ENCODE measurements at places on chromosomes 1 and 21.

- DNase-seq = no peak
These were observed 34.9 kb upstream of the NTNG1 start for GRCh38 chr1:107105914-107106313.

DNA sequence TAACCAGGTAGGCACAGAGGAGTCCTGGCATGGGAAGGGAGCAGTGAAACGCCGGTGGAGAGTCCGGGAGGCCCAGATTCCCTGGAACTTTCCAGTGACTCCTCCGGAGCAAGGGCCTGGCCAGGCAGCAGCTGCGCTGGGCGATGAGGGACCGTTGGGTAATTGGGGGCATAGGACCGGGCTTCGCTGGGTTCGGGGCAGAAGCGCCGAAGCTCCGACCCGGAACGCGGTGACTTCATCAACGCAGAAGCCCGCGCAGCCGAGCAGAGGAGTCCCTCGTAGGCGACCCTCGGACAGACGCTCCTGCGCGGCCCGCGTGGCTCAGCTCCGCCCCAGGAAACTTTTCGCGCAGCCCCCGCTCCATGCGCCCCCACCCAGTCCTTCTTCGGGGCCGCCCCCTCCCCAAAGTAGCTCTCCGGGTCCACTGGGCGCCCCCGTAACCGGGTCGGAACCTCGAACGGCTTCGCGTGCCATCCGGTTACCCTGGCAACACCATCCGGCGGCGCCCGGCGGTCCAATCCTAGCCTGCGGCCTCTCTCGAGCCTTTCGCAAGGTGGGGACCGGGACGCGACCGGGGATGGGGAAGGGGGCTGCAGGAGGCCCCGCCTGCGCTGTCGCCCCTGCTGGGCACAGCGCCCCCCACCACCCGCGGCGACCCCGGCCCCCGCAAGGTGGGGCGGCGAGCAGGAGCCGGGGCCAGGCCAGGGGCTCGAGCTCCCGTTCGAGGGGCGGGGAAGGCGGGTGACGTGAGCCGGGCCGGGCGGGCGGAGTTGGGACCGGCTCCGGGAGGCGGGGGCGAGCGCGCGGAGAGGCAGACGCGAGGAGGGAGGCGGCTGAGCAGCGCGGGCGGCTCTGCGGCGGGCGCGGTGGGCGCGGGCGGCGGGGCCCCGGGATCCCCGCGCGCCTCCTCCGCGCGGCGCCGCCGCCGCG, at the start of gene AJAP1:
TSS of gene AJAP1 (plus strand) at position 814 of the 930 bp plus-strand sequence. CDS start 817 bp downstream, outside the sequence.
- no peak for DNase-seq

- no peak for DNase-seq
These were observed 21.0 kb downstream of the SDE2 start for GRCh38 chr1:225977937-225978748.

DNA sequence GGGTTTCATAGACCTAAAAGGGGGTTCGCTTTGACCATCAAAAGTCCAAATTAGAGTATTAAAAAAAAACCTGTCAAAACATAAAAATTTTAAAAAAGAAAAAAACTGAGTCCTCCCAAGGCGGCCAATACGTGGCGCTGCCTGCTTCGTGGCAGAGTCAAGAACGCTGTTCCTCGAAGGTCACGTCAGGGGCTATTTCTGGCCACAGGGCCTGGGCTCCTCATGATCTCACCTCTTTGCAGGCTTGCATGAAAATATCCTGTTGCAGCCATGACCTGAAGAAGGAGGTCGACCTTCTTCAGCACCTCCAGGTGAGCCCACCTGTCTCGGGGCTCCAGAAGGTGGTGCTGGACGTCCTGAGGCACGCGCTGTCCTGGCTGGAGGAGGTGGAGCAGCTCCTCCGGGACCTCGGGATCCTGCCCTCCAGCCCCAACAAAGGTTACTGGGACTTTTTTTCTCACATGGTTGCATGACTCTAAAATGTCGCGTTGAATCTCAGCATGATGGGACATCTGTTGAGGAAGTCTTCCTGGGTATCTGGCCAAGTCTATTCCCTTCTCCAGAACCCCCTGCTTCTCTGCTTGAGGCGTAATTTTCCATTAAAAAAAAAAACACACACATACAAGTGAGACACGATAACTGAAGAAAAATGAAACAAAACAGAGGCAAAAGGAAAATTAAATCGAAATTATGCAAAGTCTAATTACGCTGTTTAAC, 80.4 kb upstream of the EFHD2 start:
- DNase-seq = peak; percentile 65

- no peak for DNase-seq
These were observed 24.8 kb downstream of the GPR137B start for GRCh38 chr1:236167154-236167553.

DNA sequence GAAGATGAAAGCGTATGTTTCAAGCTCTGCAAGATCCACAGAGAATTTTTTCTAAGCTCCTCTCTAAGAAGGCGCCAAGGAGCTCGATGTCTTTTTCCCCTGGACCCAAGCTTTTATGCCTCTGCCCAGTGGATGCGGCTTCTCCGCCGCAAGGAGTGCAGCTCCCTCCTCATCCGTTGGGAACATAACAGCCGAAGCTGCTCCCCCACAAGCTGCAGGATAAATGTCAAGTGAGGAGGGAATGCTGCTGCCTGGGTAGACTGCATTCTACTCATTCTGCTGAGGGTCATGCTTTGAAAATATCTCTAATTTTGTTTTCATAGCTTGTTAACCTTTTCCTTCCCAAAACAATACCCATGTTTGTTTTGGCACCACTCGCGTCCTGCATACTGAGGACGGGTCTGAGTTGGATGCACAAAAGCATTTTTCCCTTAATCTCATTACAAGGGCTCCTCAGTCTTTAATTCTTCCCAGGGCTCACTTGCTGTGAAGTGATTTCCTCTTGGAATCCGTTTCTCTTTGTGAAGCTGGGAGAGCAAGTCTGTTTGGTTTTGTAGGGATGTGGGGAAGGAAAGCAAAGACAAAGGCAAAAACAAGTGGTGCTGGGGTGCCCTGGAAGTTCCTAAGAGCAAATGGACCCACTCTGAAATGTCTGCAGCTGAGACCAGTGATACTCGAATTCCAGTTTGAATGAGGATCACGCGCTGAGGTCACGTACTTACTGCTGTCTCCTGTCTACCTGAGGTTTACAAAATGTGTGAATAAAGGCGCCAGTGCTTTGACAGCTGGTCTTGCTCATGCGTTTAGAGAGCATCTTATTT, 134.0 kb upstream of the IRF2BP2 start:
- DNase-seq = peak; percentile 53

DNA sequence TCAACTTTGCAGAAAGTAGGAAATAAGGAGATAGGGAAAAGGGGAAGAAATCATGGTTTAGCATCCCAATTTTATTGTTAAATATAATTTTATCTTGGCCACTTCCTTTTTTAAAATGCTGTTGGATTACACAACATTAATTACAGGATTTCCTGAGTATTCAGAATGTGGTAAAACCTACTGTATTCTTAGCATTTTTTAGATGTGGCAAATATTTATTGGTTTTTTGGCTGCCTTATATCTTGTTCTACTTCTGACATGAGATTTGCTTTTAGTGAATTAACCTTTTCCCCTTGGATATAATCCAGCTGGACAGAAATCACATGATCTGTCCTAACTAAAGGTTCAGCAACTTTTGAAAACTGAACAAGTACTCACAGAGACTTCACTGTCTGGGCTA, 104.9 kb downstream of the PTGS2 start:
- DNase-seq = no peak

- DNase-seq = no peak
These were observed 53.7 kb upstream of the PLA2G4A start for GRCh38 chr1:186775036-186775435.

- no peak for DNase-seq
These were observed 13.7 kb downstream of the SLC45A3 start for GRCh38 chr1:205666372-205667166.

DNA sequence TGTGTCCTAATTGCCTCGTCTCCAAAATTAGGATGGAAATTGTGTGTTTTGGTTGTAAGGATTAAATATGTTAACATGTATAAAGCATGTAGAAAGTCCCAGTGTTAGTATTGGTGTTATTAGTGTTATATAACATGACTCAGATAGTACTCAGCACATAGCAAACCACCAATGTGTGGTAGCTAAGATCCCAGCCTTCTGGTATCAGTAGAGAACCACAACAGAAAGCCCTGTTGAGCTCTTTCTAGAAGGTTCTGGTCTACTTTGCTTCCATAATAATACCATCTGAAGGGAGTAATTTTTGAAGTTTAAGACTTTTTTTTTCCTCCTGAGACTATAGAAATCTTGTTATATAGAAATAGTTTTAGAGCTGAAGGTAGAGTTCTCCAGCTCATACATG, 259.3 kb upstream of the SGIP1 start:
- DNase-seq = no peak

DNA sequence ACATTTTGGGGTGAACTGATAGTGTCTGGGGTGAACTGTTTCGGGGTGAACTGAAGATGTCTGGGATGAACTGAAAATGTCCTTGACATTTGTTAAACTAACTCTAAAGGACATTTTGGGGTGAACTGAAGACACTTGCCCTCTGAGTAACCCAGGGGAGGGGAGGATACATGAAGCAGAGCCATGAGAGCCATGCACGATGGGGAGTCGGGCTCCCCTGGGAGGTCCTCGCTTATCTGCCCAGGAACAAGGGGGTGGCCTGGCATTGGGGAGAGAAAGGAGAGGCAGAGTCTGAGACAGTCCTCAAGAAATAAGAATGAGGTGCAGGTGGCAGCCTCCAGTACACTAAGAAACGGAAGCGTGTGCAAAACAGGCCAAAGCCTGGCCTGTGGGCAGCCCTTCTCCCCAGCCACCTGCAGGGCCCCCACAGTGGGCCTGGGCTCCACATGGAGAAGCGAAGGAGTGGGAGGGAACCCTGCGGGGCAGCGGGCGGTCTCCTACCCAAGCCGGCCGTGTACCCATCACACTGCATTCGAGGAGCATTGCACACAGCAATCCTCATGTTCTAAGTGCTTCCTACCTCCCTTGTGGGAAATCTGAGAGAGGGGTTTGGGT, 24.2 kb downstream of the RSPH1 start:
- no peak for DNase-seq

- no peak for DNase-seq
These were observed 18.4 kb upstream of the CTH start for GRCh38 chr1:70392626-70393025.

GRCh38 chr1:202750761-202751160, 40.5 kb upstream of the SYT2 start:
- DNase-seq = no peak

DNA sequence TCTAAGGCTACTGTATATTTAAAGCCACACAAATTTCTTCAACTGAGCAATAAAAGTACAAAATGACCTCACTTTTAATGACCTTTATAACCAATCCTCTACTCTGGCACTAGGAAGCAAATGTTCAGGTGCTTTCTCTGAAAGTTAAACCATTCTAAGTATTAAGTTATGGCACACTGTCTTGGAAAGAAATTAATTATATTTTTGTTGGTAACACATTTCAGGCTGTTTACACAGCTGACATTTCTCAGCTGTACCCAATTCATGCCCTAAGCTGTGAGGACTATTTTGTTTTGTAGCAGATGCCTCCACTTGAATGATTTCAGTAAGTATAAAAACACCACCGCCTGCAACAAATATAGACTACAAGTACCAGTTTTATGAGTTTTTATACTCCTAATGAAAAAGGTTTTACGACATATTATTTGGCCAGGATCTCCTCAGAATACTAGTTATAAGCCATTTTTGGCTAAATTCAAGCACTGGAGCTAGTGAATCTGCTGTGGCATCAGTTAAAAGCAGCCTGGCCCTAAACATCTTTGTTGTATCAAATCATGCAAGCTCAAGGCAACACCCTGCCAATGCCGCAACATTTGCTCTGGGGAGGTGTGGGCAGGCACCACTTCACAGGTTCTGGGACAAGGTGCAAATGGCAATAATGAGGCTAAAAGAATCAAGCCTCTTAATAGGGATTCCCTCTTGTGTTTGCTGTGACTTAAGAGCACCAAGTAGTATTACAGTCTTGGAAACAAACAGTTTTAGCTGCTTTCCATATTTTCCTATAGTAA, 228.4 kb upstream of the DMRTA2 start:
- DNase-seq = no peak

DNA sequence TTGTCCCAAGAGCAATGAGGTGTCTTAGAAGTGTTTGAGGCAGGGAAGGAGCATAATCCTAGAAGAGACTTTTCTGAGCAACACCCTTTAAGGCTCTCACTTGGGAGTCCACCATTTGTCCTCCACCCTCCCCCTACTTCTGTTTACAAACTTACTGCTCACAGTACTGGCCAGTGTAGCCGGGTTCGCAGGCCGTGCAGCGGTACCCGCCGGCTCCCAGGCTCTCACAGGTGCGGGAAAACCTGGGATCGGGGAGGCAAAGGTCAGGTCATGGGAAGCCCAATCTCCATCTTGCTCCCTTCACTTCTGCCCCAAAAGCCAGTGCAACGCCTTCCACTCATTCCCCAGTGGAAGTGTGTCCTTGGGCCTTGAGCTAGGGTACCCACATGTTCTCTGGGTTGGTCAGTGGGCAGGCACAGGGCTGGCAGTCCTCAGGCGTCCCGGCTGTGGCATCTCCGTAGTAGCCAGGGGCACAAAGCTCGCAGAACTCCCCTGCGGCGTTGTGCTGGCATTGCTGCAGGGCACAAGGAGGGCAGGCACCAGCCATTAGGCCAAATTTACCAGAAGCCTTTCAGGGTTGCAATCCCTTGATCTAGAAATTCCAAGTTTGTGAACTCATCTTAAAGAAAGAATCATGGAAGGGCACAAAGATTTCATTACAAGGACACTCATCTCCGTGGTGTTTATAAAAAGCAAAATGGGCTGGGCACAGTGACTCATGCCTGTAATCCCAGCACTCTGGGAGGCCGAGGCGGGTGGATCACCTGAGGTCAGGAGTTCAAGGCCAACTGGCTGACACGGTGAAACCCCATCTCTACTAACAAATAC, 49.8 kb downstream of the LDLRAD2 start:
- no peak for DNase-seq

DNA sequence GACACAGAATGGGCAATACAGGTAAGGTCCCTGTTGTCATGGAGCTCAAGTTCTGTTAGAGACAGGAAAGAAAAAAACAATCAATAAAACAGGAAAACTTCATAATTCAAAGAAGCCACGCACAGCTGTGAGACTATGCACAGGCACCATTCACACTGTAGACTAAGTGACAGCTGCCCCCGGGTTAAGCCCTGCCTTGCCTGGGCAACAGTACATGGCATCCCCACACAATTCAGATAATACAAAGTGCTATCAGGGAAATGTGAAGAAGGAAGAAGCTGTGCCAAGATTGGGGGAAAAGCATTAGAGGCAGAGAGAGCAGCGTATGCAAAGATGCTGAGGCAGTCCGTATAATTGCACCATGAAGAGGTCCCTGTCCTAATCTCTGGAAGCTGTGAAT, 9.0 kb upstream of the KCNE2 start:
- DNase-seq = no peak

GRCh38 chr1:25889470-25889869, 14.0 kb upstream of the PAQR7 start:
- peak; percentile 7 for DNase-seq

DNA sequence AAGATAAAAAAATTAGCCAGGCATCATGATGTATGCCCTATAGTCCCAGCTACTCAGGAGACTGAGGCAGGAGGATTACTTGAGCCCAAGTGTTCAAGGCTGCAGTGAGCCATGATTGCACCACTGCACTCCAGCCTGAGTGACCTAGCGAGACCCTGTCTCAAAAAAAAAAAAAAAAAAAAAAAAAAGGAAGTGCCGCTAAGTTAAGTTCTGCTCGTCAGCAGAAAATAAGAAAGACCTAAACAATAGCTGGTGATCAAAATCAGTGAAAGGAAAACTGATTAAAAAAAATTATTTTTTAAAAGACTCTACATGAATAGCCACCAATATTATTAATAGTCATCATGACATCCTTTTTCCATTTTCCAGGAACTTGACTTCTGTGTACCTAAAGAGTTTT, 44.2 kb upstream of the MTR start:
- no peak for DNase-seq

- peak; percentile 36 for DNase-seq
These were observed at the start of gene SYT2 for GRCh38 chr1:202710070-202711045. TSS of gene SYT2 (minus strand) at chr1:202710454. CDS start at chr1:202605772, 104,682 bp downstream.

- DNase-seq = no peak
These were observed 106.3 kb downstream of the SETD4 start for GRCh38 chr21:35954066-35954465.

Measured in left cardiac atrium (tissue), 4 donors.